ENCODE measurements at places on chromosomes 7 and 10.
A peak's percentile ranks its signal among the peaks of the same experiment; 100 is the strongest.

- no peak overlapping the region for H3K4me3 ChIP-seq
- peaks cover 39% of the 10 kb centered on the region for H3K4me1 ChIP-seq
- no peak for DNase-seq
- no peaks in the 10 kb centered on the region for H3K27me3 ChIP-seq
Observed at GRCh38 chr10:109894516-109894915, 28.8 kb downstream of the XPNPEP1 start.

- H3K36me3 ChIP-seq = peaks cover 13% of the 10 kb centered on the region
- H3K27ac ChIP-seq = peak overlapping the region; percentile 2
- H3K4me3 ChIP-seq = no peak overlapping the region
Observed at GRCh38 chr7:92621561-92622023, 31.4 kb upstream of the FAM133B start.

- no peak for DNase-seq
- peaks cover 53% of the 10 kb centered on the region for H3K27me3 ChIP-seq
- no peaks in the 10 kb centered on the region for H3K36me3 ChIP-seq
- H3K27ac ChIP-seq = no peak overlapping the region
Observed at GRCh38 chr7:159142199-159142598, 2.5 kb downstream of the VIPR2 start.

DNA sequence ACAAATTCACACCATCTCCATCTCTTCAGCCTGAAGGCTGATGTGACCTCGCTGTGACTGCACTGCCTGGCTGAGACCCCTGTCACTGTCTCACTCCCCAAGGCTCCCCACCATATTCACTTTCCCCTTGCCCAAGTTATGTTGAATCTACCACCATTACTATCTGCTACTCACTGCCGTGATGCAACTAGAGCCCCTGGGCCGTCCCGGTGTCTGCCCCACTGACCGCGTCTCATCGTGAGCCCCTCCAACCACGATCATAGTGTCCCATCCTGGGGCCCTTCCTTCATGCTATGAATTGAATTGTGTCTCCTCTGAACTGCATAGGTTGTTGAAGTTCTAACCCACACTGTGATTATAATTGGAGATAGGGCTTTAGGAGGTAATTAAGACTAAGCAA is 71.9 kb upstream of the CHST15 start:
- H3K27me3 ChIP-seq = no peaks in the 10 kb centered on the region
- H3K4me1 ChIP-seq = no peaks in the 10 kb centered on the region
- no peak overlapping the region for H3K4me3 ChIP-seq
- H3K27ac ChIP-seq = no peak overlapping the region
- DNase-seq = no peak
- no peaks in the 10 kb centered on the region for H3K36me3 ChIP-seq

DNA sequence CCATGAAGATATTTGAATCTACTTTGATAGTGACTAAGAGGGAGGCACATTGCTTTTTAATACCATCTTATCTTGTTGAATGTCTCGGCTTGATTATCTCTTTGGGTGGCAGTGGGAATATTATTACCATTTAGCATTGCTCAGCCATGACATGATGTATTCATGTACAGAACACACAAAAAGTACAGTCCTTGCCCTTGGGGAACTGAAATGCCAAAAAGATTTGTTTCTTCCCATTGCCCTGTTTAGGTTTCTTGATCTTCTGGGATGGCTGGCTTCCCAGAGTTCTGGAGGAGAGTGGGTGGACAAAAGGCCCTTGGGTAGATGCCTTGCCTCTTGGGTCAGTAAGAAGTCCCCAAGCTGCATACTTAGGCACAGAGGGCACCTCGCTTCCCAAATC is 23.8 kb downstream of the SUFU start:
- peaks cover 16% of the 10 kb centered on the region for H3K36me3 ChIP-seq
- no peak for DNase-seq
- H3K4me3 ChIP-seq = no peak overlapping the region
- no peaks in the 10 kb centered on the region for H3K27me3 ChIP-seq
- H3K27ac ChIP-seq = no peak overlapping the region
- H3K4me1 ChIP-seq = no peaks in the 10 kb centered on the region

DNA sequence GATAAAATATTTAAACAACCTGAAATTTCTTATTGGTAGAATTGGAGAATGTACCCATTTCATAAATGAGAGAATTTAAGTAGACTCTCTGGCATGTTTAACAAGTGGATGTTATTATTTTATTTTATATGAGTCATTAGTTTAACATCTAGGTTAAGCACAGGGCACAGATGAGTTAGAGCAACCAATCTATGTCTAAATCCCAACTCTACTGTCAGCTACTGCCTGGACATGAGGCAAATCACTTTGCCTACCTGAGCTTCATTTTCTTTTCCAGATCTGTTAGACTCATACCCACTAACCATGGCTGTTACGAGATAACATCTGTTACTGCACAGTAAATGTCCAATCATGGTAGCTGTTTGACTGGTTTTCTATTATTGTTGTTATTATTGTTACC is 251.1 kb downstream of the INHBA start:
- no peaks in the 10 kb centered on the region for H3K36me3 ChIP-seq
- H3K27me3 ChIP-seq = no peaks in the 10 kb centered on the region
- no peak overlapping the region for H3K27ac ChIP-seq
- no peaks in the 10 kb centered on the region for H3K4me1 ChIP-seq

GRCh38 chr10:92164036-92164696 is 126.7 kb downstream of the CPEB3 start:
- H3K4me1 ChIP-seq = no peaks in the 10 kb centered on the region
- no peak overlapping the region for H3K27ac ChIP-seq
- H3K4me3 ChIP-seq = no peak overlapping the region
- H3K27me3 ChIP-seq = no peaks in the 10 kb centered on the region
- DNase-seq = no peak
- H3K36me3 ChIP-seq = no peaks in the 10 kb centered on the region

DNA sequence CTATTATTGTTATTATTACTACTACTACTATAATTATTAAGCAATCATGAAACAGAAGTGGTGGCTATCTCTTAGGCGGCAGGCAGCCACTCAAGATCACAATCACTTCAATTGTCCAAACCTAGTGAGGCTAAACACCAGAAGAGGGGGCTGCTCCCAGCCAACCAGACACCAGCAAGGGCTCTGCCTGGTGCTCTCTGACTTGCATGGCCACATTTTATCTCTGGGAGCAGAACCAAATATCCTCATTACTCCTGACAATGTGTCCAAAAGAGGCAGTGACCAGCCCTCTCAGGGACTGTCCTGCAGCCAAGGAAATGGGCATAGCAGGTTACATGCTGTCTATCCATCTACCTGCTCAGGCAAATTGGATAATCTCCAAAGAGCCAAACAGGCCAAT is 187.4 kb upstream of the PDE1C start:
- H3K27me3 ChIP-seq = no peaks in the 10 kb centered on the region
- H3K4me1 ChIP-seq = no peaks in the 10 kb centered on the region
- H3K27ac ChIP-seq = no peak overlapping the region

- DNase-seq = no peak
- H3K27me3 ChIP-seq = no peaks in the 10 kb centered on the region
- no peak overlapping the region for H3K4me3 ChIP-seq
- no peaks in the 10 kb centered on the region for H3K36me3 ChIP-seq
- no peaks in the 10 kb centered on the region for H3K4me1 ChIP-seq
Observed at GRCh38 chr7:36096460-36097095, 56.5 kb upstream of the EEPD1 start.

- no peaks in the 10 kb centered on the region for H3K4me1 ChIP-seq
- no peaks in the 10 kb centered on the region for H3K36me3 ChIP-seq
- no peak overlapping the region for H3K4me3 ChIP-seq
- no peak for DNase-seq
- H3K27ac ChIP-seq = no peak overlapping the region
- no peaks in the 10 kb centered on the region for H3K27me3 ChIP-seq
Observed at GRCh38 chr10:82288461-82288881, 413.5 kb downstream of the NRG3 start.

GRCh38 chr7:17558558-17559332 is 260.3 kb downstream of the AHR start:
- H3K36me3 ChIP-seq = no peaks in the 10 kb centered on the region
- H3K27me3 ChIP-seq = no peaks in the 10 kb centered on the region
- H3K4me3 ChIP-seq = peak overlapping the region; percentile 21
- no peak for DNase-seq
- H3K27ac ChIP-seq = peak overlapping the region; percentile 38

GRCh38 chr7:6571160-6571779 is 6.0 kb upstream of the ZDHHC4 start:
- peaks cover under 1% of the 10 kb centered on the region for H3K4me1 ChIP-seq
- no peak for DNase-seq
- H3K36me3 ChIP-seq = no peaks in the 10 kb centered on the region
- no peaks in the 10 kb centered on the region for H3K27me3 ChIP-seq

DNA sequence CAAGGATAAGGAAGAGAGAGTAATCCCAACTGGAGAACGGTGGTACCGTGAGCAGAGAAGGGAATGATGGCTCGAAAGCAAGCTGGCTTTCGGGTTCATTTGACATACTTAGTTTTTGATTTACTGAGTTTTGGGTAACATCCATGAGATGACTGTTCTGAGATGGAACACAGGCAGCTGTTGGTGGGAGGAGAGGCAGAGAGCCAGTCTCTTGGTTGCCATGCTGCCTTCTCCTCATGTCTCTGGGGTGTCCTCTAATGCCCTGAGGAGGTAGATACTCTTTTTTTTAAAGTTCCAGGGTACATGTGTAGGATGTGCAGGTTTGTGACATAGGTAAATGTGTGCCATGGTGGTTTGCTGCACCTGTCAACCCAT is 76.4 kb upstream of the NRP1 start:
- peaks cover 7% of the 10 kb centered on the region for H3K4me1 ChIP-seq
- no peak overlapping the region for H3K4me3 ChIP-seq
- H3K27ac ChIP-seq = no peak overlapping the region
- H3K36me3 ChIP-seq = no peaks in the 10 kb centered on the region

DNA sequence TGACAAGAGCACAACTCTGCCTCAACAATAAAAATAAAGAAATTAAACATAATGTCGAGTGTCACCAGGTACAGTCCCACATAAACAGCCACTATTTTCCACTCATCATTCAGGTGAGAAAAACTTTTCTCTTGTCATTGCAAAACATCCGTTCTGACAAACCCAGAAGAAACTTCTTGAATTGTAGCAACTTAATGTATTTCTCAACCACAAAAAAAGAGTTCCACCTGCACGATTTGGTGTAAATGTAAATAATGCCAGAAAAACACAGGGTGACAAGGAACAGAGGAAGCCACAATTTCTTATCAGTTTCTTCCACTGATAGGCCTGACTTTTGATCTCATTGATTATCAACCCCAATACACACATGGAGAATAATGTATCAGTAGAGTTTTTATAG is 26.8 kb upstream of the INSIG1 start:
- H3K27ac ChIP-seq = no peak overlapping the region
- DNase-seq = no peak
- no peak overlapping the region for H3K4me3 ChIP-seq

GRCh38 chr10:497289-497688 is 192.2 kb downstream of the DIP2C start:
- no peak overlapping the region for H3K27ac ChIP-seq
- peaks cover 11% of the 10 kb centered on the region for H3K4me1 ChIP-seq
- H3K36me3 ChIP-seq = no peaks in the 10 kb centered on the region
- no peak overlapping the region for H3K4me3 ChIP-seq

DNA sequence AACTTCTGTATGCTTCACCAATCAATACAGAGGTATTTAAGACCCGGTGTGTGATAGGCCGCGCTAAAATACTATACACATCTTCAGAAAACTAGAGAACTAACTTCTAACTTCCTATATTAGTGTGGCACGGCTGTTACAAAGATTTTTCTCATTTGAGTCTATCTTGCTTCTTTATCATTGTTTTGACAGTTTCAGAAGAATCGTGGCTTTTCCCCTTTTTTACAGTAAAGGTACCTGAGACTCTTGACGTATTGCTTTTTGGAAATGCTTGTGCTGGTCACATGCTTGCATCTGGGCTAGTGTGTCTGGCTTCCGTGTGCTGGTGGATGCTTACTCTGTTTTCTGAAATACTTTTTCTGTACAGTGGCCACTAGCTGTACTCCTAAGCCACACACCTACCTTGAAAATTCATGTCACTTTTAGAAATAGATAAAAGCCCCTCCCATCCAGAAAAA is 12.7 kb downstream of the IKZF1 start:
- H3K4me1 ChIP-seq = peaks cover 3% of the 10 kb centered on the region
- H3K27me3 ChIP-seq = no peaks in the 10 kb centered on the region
- H3K36me3 ChIP-seq = no peaks in the 10 kb centered on the region

- no peaks in the 10 kb centered on the region for H3K27me3 ChIP-seq
- H3K27ac ChIP-seq = no peak overlapping the region
- H3K4me3 ChIP-seq = no peak overlapping the region
- no peak for DNase-seq
- H3K36me3 ChIP-seq = no peaks in the 10 kb centered on the region
Observed at GRCh38 chr10:123331438-123331837, 177.2 kb downstream of the BUB3 start.

DNA sequence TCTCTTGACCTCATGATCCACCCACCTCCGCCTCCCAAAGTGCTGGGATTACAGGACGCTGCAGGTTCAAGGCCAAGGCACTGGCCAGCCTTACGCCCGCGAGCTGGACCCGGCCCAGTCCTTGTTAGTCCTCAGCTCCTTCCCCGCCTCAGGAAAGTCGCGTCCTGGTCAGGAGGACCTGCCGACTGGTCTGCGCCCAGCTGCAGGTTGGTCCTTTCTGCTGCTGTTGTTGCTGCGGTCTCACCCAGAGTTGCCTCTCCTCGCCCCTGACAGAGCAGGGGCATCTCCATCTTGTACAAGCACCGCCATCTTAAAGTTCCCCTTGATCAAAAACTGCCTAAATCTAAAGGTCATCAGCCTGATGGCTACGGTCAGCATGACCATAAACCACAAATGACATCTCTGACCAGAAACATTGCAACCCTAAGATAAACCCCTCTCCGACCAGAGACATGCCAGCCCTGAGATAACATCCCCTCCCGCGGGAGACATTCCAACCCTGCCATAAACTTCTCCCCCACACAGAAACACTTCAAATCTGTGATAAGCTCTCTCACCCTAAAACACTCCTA is 13.9 kb upstream of the BMS1 start:
- H3K36me3 ChIP-seq = no peaks in the 10 kb centered on the region
- no peak for DNase-seq
- H3K27ac ChIP-seq = no peak overlapping the region
- no peak overlapping the region for H3K4me3 ChIP-seq
- peaks cover 5% of the 10 kb centered on the region for H3K27me3 ChIP-seq

GRCh38 chr7:120587243-120587642 is 270.7 kb downstream of the TSPAN12 start:
- no peak for DNase-seq
- H3K4me1 ChIP-seq = no peaks in the 10 kb centered on the region

GRCh38 chr7:92740700-92741126 is 95.7 kb downstream of the CDK6 start:
- no peaks in the 10 kb centered on the region for H3K27me3 ChIP-seq
- DNase-seq = no peak
- no peak overlapping the region for H3K4me3 ChIP-seq

GRCh38 chr10:91621483-91622113 is 11.3 kb downstream of the PPP1R3C start:
- H3K27me3 ChIP-seq = no peaks in the 10 kb centered on the region
- no peak overlapping the region for H3K4me3 ChIP-seq
- no peak for DNase-seq
- no peak overlapping the region for H3K27ac ChIP-seq
